ENCODE measurements at places on chromosomes 2 and 18. TPM values are rescaled to one million over a fixed set of nuclear protein-coding genes. Genes with fewer than 3 reads are reported as not detected.

- H3K36me3 ChIP-seq: no peaks in the 10 kb centered on the region
- H3K4me1 ChIP-seq: peaks cover 21% of the 10 kb centered on the region
- H3K27ac ChIP-seq: no peak overlapping the region
- peaks cover 47% of the 10 kb centered on the region for H3K27me3 ChIP-seq
Observed at GRCh38 chr18:48142994-48143393, 212.5 kb upstream of the SMAD2 start.

- no peaks in the 10 kb centered on the region for H3K36me3 ChIP-seq
- no peak overlapping the region for H3K27ac ChIP-seq
- no peaks in the 10 kb centered on the region for H3K27me3 ChIP-seq
Observed at GRCh38 chr2:1599301-1600085, 144.8 kb downstream of the PXDN start.

GRCh38 chr2:155379494-155379893 lies 681.0 kb downstream of the KCNJ3 start:
- no peak overlapping the region for H3K27ac ChIP-seq
- peaks cover 2% of the 10 kb centered on the region for H3K27me3 ChIP-seq
- H3K4me1 ChIP-seq: peaks cover 11% of the 10 kb centered on the region
- no peak for DNase-seq
- H3K4me3 ChIP-seq: no peak overlapping the region

DNA sequence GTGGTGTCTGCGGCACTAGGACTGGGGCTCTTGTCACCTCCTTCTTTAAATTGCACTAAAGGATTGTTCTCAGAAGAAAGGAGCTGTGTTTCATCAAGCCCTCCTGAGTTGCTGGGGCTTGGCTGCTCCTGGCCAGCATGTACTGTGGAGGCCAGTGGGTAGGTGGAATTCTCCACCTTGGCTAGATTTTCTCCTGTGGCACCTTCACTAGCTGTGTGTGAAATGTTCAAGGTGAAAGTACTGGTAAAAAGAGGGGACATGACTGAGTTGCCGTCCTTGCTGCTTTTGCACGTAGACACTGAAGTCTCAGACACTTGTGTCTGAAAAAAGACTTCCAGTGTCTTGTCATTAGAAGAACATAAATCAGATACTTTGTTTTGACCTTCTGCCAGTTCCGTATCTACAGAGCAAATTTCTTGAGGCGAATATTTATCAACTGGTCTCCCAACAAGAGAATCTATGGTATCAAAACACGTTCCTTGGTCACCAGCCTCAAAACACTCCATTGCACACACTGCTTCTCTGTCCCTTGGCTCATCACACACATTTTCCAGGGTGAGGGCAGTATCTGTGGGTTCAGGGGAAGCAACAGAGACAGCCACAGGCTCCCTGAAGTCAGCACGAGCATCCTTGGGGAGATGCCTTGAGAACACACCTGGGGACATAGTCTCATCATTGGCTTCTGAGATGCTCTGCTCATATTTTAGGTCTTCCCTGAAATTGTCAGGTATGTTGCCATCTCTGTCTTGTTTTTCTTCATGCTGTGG lies 91.4 kb downstream of the ALPK2 start:
- DNase-seq: no peak
- H3K4me3 ChIP-seq: no peak overlapping the region
- H3K27me3 ChIP-seq: peaks cover 23% of the 10 kb centered on the region
- H3K27ac ChIP-seq: no peak overlapping the region
- no peaks in the 10 kb centered on the region for H3K36me3 ChIP-seq

Gene ORMDL1
- 89.4 TPM for total RNA-seq
